ENCODE measurements at places on chromosomes 1 and 21.

DNA sequence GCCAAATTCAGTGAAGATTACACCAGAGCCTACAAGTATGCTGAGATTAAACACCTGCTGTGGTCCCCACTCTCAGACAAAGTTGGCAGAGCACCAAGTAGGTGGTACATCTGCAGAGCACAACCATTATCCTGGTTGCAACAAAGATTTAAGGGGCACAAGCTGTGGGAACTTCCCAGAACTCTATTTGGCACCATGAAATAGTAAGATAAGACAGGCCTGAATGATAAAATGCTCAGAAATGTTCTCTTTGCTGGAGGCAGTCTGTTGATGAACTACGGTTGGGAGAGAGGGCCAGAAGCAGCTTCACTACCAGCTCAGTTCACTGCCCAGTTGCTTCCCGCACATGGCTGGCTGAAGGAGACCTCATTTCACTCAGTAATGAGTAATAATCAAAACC lies 19.9 kb downstream of the RPL5 start:
- DNase-seq: no peak

- no peak for DNase-seq
Measured at GRCh38 chr21:45867041-45867666, 114.4 kb upstream of the COL6A1 start.

DNA sequence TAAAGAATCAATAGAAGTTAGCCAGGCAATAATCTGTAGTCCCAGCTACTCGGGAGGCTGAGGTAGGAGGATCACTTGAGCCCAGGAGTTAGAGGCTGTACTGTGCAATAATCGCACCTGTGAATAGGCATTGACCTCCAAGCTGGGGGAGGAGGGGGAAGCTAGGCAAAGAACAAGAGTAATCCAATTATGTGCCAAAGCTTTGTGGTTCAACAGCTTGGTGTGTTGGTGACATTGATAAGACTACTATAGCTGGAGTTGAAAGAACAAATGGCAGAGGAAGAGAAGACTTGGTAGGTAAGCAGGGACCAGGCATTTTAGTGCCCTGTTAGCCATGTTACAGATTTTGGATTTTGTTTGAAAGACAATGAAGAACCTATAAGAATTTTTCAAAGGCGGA lies 2.1 kb upstream of the TMCO2 start:
- DNase-seq: no peak

- DNase-seq: peak; percentile 67
Measured at GRCh38 chr1:206685769-206686477, 1.2 kb downstream of the MAPKAPK2 start.

DNA sequence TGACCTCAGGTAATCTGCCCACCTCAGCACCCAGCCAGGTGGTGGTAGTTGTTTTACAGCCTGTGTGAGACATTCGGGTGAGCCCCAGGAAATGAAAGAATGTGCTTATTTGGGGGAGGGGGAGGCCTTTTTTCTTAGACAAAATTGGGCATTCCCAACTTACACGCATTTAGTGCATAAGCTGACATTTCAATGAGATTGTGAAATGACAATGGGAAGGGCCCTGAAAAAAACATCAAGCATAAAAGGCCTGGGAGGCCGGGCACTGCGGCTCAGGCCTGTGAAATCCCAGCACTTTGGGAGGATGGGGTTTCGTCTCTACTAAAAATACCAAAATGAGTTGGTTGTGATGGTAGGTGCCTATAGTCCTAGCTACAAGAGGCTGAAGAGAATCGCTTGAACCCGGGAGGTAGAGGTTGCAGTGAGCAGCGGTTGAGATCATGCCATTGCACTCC lies 5.0 kb downstream of the GAS5 start:
- no peak for DNase-seq

- DNase-seq: peak; percentile 63
Measured at GRCh38 chr1:110053552-110054428, 16.7 kb downstream of the ALX3 start.

Data from CD4-positive, alpha-beta T cell treated with Interleukin-17A for 1 hour (primary cell).